ENCODE measurements at places on chromosomes 4 and X.

- DNase-seq, result peak; percentile 57
These were observed 40.6 kb downstream of the TMEM164 start for GRCh38 chrX:110043506-110043905.

DNA sequence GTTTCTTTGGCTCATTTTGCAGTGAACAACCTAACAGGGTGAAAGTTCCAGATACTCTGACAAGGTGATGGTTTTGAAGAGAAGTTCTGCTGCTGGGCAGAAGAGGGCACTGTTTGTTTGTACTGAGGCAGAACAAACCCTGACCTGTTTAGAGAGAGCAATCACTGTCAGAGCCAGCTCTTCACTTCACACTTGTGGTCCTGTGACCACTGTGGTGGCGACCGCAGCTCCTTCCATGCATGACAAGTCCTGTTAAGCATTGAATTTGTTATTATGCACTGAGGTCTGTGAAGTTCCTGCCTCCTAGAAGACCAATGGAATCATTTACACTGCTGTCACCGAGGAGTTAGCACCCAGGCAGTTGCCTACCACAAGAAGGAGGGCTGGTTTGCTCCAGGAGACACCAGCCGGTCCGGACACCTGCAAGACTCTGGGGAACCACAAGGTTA lies 86.6 kb downstream of the ZNF330 start:
- DNase-seq, result peak; percentile 57

- DNase-seq, result no peak
These were observed 734.1 kb downstream of the ADGRL3 start for GRCh38 chr4:61934198-61934597.

GRCh38 chr4:40190880-40191815 lies 5.7 kb upstream of the RHOH start:
- DNase-seq, result peak; percentile 28

DNA sequence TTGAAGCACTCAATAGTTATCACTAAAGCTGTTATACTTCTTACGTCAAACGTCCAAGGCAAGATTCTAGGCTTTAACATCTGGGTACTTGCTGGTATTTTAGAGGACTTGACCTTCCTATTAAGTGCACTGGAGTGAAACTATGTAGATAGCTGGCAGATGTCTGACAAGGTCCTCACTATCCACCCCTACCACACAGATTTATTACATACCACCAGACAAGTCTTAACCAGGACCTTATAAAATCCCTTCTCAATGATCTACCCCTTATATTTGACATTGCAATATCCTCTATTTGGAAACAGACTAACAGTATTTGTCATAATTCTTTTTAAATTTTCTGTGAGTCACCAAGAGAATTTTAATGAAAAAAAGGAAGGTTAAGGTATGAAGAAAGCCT lies 78.8 kb downstream of the PDGFC start:
- peak; percentile 28 for DNase-seq

- no peak for DNase-seq
These were observed 22.4 kb downstream of the MAP7D3 start for GRCh38 chrX:136228839-136229207.

GRCh38 chr4:91936311-91936710 lies 367.5 kb upstream of the GRID2 start:
- DNase-seq, result no peak

GRCh38 chr4:45467157-45467556 lies 656.7 kb downstream of the GABRG1 start:
- no peak for DNase-seq

- no peak for DNase-seq
These were observed 204.6 kb downstream of the PDGFRA start for GRCh38 chr4:54433686-54434085.

DNA sequence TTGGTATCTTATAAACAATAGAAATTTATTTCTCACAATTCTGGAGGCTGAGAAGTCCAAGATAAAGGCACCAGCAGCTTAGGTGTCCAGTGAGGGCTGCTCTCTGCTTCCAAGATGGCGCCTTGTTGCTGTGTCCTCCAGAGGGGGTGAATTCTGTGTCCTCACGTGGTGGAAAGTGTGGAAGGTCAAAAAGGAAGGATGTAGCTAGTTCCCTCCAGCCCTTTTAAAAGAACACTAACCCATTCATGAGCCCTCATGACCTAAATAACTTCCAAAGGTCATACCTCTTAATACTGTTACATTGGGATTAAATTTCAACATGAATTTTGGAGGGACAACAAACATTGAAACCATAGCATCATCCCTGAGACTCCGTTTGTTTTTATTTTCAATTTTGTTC lies 48.8 kb downstream of the ZNF81 start:
- DNase-seq, result no peak
